Stromal cell of bone marrow (primary cell): ENCODE measurements at places on chromosomes 1 and 21.

DNA sequence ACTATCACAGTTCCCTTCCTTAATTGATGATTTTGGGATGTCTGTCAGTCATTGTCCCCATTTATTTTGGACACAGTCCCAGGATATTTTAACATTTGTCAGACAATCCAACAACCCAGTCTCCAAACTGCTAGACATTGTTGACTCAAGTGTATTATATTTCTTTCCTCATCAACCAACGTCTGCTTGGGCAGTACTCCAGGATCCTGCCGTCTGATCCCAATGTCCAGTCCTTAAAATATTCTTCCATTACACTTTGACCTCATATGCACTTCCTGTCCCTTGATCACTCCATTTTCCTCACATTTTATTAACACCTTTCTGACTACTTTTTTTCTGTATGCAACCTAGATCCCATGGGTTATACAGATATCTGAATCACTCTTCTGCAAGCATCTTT, 39.8 kb upstream of the KIAA0040 start:
- no peak for DNase-seq

GRCh38 chr1:117834416-117834815, 95.0 kb downstream of the GDAP2 start:
- no peak for DNase-seq

DNA sequence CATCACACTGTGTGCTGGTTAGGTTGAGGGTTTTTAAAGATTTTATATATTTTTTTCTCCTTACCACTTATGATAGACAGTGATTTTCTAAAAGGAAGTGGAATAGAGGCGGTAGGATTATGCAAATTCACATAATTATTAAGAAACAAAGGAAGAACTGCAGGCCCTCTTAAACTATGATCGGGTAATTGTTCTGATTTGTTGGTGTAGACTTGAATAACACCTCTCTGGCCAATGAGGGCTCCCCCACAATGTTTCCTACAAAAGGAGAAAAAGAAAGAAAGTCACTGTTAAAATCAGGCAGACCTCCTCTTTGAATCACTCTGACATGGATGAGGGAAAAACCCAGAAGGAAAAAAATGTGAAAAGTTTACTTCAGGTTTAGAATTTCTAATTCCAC, 241.6 kb downstream of the RPS6KC1 start:
- no peak for DNase-seq

DNA sequence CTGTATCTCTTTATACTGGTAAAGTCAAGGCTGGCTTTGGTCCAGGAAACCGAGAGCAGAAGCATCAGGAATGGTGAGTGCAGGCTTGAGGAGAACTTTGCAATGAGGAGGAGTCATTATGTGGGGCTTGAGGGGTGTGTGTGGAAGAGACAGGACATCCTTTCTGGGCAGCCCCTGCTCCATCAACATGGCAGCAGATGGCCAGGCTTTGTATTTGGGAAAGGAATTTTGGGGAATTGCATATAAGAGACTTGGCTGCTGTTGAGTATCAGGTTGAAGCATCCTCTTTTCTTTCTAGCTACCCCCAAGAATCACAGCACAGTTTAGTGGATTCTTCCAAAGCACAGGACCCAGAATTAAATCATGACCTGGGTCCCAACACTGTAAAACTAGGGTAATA, 33.4 kb downstream of the VTCN1 start:
- DNase-seq, result no peak

DNA sequence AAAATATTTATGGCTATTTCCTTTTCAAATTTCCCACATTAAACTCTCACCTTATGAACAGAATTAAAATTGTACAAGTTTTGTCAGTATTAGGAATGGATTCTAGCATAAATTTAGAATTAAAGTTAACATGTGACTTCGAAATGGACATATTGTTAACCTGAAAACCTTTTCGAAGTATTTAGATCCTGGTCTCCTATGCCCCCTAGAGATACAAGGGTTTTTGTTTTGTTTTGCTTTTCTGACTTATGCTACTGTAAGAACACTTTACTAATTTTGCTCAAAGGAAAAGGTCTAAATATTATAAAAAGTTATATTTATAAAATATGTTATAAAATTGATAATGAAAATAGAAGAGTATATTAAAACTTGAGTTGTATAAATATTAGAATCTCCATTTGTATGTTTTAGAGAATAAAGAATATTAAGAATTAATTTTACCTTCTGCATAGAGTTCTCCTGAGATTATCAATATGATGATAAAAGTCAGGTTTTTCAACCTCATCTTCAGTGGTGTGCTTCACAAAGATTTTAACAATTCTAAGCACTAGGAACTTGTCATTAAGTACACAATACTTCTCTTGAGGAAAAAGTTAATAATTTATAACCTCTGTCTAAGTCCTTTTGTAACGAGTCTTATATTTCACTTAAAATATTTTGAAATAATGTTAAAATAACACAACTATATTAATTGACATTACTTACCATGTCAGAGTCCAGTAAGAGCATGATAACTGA, at the start of gene F13B:
F13B (minus strand) TSS at position 542 of the 738 bp plus-strand sequence; CDS start at position 505, 37 bp downstream.
- DNase-seq, result no peak

- no peak for DNase-seq
These were observed 71.8 kb downstream of the NME7 start for GRCh38 chr1:169295846-169296245.

GRCh38 chr1:4345094-4345493, 309.3 kb upstream of the AJAP1 start:
- no peak for DNase-seq

GRCh38 chr1:224922404-224923164, 6.9 kb upstream of the DNAH14 start:
- peak; percentile 18 for DNase-seq

GRCh38 chr1:28845786-28846543, 34.0 kb downstream of the OPRD1 start:
- DNase-seq, result no peak

DNA sequence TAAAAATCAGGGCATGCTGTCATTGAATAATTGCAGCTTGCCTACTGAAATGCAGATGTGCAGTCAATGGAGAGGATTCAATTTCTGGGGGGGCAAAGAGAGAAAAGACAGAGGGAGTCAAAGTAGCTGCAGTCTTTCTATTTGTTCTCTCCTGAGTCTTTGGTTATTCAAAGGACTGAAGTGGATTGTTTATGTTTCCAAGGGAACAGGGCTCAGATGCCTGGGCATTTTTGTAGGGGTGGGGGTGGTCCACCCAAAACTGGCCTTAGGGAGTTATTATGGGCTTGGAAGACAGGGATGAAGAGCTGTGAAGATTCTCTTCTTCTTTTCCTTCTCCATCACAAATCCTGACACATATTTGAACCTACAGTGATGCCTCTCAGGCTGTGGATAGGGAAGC, 408.8 kb upstream of the DAB1 start:
- DNase-seq, result no peak

DNA sequence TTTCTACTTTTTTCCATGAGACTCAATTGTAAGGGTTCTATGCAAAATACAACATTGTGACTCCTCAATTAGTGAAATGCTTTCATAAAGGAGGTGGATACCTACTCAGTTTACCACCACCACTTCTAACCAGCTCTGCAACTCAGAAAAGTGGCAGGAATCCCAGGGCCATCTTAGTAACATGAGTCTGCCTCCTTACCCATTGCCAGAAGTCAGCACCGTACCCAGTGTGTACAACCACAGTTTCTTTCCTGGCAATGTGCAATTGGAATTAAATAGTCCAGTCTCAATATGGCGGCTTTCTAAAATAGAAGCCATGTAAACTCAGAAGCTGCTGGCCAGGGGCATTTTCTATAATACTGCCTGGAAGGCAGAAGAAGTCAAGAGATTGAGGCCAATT, 32.1 kb downstream of the TESK2 start:
- no peak for DNase-seq

DNA sequence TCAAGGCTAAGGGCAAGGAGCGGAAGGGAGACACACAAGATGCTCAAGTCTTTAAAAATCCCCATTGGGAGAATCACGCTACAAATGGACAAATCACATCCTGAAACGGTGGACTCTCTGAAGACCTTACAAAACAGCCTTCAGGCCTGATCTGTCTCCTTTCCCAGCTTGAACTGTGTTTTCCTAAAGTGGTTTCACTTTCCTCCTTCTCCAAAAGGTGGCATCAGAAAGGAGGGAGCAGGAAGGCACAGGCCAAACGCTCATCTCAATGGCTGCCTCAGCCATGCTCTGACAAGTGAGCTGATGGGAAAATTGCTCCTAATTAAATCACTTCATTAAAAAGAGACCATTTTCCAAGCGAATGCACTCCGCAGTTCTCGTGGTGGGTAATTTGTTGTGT, 47.7 kb downstream of the UTP25 start:
- peak; percentile 57 for DNase-seq

DNA sequence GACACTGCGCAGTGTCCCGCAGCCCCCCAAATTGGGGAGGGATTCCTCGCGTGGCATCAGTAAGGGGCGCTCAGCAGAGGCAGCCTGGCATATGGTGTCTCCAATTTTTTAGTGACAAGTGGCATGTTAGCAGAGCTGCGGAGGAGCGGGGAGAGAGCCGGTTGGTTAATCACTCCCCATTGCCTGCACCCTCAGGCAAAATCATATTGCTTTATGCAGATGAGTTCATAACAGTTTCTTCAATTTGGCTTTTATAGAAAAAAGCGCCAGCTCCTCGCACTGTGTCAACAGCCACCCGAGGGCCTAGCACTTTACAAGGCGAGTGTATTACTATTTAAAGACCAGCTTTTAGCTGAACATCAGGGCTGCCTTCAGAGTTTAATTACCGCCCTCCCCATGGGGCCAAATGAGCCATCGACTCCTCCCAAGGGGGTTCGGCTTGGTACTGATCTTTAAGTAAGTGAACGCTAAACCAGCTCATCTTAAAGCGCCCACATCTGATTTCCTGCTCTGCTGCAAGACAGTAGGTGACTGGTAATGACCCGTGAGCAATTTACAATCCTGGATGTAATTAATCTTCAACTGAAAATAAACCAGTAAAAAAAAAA, 298.9 kb downstream of the DSCAM start:
- no peak for DNase-seq

DNA sequence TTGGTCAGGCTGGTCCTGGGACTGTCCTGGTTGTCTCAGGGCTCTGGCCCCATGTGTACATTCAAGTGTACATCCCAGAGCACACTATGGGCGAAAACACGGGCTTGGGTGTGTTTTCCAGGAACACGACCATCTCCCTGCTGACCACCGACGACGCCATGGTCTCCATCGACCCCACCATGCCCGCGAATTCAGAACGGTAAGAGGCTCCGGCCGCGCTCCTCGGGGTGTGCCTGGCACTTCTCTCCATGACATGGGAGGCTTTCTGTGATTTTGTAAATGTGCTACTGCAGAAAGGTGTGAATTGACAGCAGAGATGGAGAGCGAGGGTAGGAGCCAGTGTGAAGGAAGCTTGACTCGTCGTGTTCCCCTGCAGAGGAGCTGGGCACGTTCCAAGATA, 34.4 kb downstream of the PDE9A start:
- DNase-seq, result no peak

DNA sequence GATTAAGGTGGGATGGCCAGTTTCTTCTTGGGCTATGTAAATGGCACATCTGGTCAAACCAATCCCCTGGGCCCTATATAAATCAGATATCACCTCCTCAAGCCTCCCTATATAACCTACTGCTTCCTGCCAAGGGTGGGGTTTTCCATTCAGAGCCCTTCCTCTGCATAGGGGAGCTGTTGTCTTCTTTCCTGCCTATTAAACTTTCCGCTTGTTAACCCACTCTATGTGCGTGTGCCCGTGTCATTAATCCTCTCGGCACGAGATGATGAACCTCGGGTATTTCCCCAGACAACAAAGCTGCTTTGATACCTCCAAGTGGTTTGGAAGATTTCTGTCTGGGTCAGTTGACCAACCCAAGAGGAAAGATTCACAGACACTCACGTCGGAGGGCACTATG, 19.3 kb upstream of the SERTAD4 start:
- DNase-seq, result no peak

DNA sequence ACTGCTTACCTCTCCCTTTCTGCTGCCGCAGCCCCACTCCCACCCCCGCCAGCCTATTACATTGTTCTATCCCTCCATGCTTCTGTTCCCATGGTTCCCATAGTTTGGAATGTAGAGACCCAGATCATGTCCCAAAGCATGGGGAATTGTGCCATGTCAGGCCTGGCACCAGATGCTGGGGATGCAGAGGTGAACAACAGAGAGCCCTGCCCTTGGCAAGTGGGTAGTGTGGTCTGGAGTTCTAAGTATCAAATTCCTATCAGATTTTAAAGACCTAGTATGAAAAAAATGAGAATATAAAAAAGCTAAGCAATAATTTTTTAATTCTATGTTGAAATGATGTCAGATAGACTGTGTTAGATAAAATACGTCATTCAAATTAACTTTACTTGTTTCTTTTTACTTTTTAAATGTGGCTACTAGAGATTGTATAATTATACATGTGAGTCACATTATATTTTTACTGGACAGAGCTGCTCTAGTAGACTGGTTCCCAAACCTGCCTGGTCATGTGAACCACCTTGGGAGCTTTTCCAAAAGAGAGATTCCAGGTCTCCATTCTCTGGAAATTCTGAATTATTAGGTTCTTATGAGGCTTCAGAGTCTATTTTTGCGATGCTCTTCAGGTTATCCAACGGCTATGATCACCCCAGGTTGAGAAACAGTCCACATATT, 113.0 kb upstream of the DAB1 start:
- no peak for DNase-seq

DNA sequence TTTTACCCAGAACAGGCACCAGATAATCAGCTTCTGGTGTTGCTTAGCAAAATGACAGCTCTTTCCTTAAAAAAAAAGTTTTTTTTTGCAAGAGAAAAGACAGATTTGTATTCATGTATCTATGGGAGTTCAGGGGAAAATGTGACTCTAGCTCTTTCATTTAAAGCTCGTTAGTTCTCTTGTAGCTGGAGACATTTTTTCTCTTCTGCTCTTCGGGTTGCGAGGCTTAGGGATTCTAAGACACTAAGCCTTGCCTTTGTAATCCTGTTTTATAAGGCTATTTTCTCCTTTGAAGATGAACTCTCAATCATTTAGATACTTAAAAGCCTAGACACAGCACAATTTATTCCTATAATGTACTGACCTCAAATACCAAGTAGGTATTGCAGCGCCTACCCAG, 40.3 kb upstream of the EDARADD start:
- no peak for DNase-seq

DNA sequence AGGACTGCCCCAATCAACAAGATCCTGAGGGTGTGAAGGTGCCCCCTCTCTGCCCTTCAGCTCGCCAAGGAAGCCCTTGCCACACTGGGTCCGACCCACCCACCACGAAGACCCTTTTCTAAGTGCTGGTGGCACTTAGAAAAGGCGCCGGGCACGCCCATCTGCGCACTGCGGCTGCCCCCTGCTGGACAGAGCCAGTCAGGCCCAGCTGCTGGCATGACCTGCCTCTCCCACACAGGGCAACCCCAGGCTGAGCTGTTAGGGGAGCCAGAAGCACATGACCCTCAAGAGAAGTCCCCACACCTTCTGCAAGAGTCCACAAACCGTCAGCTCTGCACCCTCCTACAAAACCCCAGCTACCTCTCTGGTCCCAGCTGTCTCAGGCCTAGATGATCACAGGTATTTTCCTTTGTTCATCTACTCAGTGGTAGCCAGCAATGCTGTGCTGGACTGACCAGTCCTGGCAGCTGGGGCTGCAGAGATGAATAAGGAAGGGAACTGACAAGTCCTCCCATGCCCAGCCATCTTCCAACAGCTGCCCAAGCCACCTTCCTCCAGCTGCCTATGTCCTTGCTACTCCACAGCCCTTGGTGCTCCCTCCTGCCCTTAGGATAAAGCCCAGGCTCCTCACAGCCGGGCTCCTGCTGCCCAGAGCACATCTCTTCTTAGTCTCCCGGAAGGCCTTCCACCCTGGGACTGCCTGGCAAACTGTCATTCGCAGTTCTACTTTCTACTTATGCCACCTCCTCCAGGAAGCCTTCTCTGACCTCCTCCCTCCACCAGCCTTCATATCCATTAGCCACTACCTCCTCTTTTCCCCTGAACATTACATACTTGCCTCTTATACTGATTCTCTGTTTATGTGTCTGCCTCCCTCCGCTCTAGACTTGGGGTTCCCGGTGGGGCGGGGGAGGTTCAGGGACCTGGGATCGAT, 39.8 kb upstream of the ZC3H12A start:
- peak; percentile 18 for DNase-seq
